Glutamatergic neuron (in vitro differentiated cells): ENCODE measurements at places on chromosomes 1 and 21. TPM values are rescaled to one million over a fixed set of nuclear protein-coding genes. Genes with fewer than 3 reads are reported as not detected.

Gene NRIP1
- 51.5 TPM for total RNA-seq

Gene ATP1A4
- not detected for total RNA-seq

Gene SPATA21
- total RNA-seq: not detected

Gene CERS2
- 94.2 TPM for total RNA-seq

Gene RCC1
- total RNA-seq: 12.3 TPM

Gene RAD54L
- total RNA-seq: 4.6 TPM

- H3K27me3 ChIP-seq: no peaks in the 10 kb centered on the region
- no peaks in the 10 kb centered on the region for H3K36me3 ChIP-seq
- no peak overlapping the region for H3K27ac ChIP-seq
- no peaks in the 10 kb centered on the region for H3K4me1 ChIP-seq
These were observed 224.0 kb upstream of the SNX7 start for GRCh38 chr1:98437540-98437939.

GRCh38 chr1:226545836-226546596 lies 2.5 kb upstream of the STUM start:
- peaks cover 8% of the 10 kb centered on the region for H3K27me3 ChIP-seq
- no peaks in the 10 kb centered on the region for H3K36me3 ChIP-seq
- no peak for DNase-seq
- H3K4me3 ChIP-seq: no peak overlapping the region

- H3K4me1 ChIP-seq: peaks cover 22% of the 10 kb centered on the region
- H3K27ac ChIP-seq: peak within 1 kb of the TSS; percentile 72
- peaks cover 7% of the 10 kb centered on the region for H3K27me3 ChIP-seq
- H3K36me3 ChIP-seq: no peaks in the 10 kb centered on the region
- peak; percentile 96 for DNase-seq
- peak within 1 kb of the TSS; percentile 93 for H3K4me3 ChIP-seq
These were observed at the start of gene CENPS for GRCh38 chr1:10430216-10431069. Gene CENPS (plus strand): TSS chr1:10430433. CDS start chr1:10430518, 85 bp downstream.

DNA sequence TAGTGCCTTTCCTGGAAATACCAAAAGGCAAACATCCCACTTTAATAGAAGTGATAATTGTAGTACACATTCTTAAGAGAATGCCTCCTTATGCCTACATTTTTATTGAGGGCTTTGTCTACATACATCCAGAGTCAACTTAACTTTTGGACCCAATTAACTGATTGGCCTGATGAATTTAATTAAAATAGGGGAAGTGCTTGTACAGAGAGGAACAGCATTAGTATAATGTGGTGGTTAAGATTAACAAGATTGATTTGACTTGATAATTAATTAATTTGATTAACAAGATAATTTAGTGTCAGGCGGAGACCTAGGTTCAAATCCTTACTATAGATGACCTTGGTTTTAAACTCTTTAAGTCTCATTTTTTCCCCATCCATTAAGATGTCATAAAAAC lies 111.4 kb downstream of the NFIA start:
- peaks cover 9% of the 10 kb centered on the region for H3K27me3 ChIP-seq
- peaks cover 39% of the 10 kb centered on the region for H3K4me1 ChIP-seq
- no peak overlapping the region for H3K4me3 ChIP-seq
- H3K36me3 ChIP-seq: peaks cover 3% of the 10 kb centered on the region

DNA sequence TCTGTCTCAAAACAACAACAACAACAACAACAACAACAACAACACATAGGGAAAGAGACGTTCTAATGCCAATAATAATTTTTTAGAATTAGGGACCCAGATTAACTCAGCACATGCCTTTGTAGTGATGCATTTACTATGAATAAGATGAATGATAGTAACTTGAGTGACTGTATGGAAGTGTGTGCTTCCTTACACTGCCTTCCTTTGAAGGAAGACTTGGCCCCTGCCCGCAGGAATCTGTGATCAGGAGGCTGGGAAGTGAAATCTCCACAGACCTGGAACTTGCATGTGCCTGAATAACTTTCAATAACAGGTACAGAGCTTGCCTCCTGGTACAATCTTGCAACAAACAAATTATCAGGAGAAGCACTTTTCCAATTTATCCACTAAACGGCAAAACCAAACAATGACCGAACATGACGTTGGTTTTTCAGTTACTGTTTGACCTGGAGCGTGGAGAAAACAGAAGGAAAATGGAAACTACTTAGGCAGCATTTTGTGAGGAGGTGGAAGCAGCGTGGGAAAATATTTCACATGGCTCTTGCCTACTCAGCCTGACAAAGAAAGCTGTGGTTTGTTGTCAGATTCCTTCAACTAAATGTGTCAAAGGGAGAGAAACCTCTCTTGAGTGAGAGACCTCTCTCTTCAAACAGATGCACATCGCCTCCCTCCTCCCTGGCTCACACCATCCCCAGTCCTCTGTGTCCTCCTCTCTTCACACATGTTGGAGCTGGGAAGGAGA lies 10.1 kb upstream of the ABCA4 start:
- DNase-seq: no peak
- peaks cover 7% of the 10 kb centered on the region for H3K36me3 ChIP-seq
- H3K27ac ChIP-seq: no peak overlapping the region
- H3K27me3 ChIP-seq: no peaks in the 10 kb centered on the region
- no peak overlapping the region for H3K4me3 ChIP-seq

- H3K4me3 ChIP-seq: no peak overlapping the region
- no peak overlapping the region for H3K27ac ChIP-seq
- peaks cover 5% of the 10 kb centered on the region for H3K4me1 ChIP-seq
- no peaks in the 10 kb centered on the region for H3K36me3 ChIP-seq
These were observed 71.0 kb upstream of the CYP2J2 start for GRCh38 chr1:59997479-59998115.

DNA sequence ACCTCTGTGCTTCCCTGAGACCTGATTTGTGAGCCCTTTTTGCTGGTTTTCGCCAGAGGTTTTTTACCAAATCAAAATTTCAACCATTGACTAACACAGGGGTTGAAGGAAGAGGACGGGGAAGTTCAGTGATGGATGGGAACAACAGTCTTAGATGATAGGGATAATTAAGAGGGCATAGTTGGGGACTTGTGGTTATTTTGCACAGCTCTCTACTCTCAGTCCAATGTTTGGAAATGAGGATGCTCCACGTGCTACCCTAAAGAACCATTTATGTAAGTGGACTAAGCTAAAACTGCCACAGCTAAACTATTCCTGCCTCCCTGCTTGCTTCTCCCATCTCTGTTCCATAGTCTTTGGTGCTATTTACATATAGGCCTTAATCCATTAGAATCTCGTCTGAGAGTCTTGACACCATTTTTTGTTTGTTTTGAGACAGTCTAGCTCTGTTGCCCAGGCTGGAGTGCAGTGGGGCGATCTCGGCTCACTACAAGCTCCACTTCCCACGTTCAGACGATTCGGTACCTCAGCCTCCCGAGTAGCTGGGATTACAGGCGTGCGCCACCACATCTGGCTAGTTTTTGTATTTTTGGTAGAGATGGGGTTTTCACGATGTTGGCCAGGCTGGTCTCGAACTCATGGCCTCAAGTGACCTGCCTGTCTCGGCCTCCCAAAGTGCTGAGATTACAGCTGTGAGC lies 684 bp upstream of the MCL1 start:
- peak overlapping the region; percentile 96 for H3K4me3 ChIP-seq
- DNase-seq: no peak
- H3K27me3 ChIP-seq: peaks cover 8% of the 10 kb centered on the region
- H3K36me3 ChIP-seq: peaks cover 6% of the 10 kb centered on the region

DNA sequence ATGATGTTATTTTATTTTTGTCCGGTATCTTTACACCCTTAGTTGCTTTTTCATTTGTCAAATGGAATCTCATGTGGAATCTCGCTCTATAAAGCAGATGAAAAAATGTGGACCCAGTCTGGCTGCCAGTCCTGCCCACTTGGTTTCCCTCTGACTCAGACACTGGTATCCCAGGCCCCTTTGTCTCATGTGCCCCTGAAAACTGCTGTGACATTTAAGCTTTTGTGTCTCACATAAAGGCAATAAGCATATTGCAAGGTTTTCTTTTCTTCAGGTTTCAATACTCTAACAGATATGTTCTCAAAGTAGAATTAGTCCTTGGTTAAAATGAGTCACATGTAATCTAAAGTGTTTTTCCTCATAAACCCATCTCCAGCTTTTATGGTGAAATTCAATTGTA lies 183.3 kb downstream of the ST6GALNAC3 start:
- H3K27ac ChIP-seq: no peak overlapping the region
- no peaks in the 10 kb centered on the region for H3K36me3 ChIP-seq
- peaks cover 11% of the 10 kb centered on the region for H3K4me1 ChIP-seq
- no peak overlapping the region for H3K4me3 ChIP-seq
- H3K27me3 ChIP-seq: no peaks in the 10 kb centered on the region

GRCh38 chr1:28577052-28577678 lies 14.9 kb upstream of the RAB42 start:
- no peak overlapping the region for H3K4me3 ChIP-seq
- H3K36me3 ChIP-seq: no peaks in the 10 kb centered on the region
- no peak overlapping the region for H3K27ac ChIP-seq
- no peak for DNase-seq
- peaks cover 2% of the 10 kb centered on the region for H3K27me3 ChIP-seq

DNA sequence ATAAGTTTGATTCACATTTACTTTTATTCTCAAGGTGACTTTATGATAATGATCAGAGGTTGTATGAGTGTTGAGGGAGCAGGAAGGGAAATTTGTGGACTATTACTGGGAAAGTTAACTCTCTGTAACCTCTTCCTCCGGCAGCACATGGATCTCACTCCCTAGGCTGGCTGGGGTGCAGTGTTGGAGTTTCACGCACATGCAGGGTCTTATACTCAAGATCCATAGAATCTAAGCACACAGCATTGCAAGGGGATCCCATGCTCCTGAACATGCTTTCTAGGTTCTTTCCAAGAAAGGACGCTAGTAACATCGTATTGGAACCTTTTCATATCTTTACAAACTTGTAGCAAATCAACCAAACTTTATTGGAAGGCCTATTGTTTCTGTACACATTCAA lies 757.6 kb upstream of the TPTE start:
- H3K27me3 ChIP-seq: no peaks in the 10 kb centered on the region
- H3K4me3 ChIP-seq: no peak overlapping the region
- H3K27ac ChIP-seq: no peak overlapping the region
- H3K36me3 ChIP-seq: no peaks in the 10 kb centered on the region

DNA sequence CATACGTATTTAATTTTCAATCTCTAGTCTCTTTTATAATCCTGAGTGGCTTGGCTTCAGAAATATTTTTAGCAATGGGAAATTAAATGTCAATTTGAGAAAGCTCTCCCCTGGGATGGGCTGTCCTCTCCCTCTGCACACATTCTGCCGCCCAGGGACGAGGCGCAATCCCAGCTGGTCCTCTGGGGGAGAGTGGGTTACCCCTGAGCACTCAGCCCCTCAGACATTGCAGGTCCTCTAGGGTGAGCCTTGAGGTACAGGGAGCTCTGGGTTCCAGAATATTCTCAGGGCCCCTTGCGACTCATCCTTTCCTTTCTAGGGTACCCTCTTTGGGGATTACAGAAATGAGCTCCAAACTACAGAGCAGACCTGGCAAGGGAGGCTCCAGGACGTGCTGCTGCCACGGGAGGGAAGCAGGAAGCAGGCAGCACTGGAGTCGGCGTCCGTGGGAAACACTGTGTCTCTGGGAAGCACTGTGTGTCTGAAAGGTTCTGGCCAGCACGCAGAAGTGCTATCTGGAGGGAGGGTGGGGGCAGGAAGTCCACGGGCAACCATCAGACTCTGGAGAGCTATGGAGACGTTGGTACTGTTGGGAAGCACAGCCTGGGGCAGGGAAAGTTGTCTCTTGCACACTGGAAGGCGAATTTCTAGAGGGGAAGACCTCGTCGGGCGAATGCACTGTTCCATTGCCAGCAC lies 343.3 kb upstream of the VAMP3 start:
- H3K4me1 ChIP-seq: peaks cover 1% of the 10 kb centered on the region
- DNase-seq: no peak
- H3K4me3 ChIP-seq: no peak overlapping the region
- H3K27me3 ChIP-seq: peaks cover 2% of the 10 kb centered on the region
- H3K27ac ChIP-seq: no peak overlapping the region

- H3K27ac ChIP-seq: no peak overlapping the region
- H3K4me3 ChIP-seq: peak overlapping the region; percentile 85
- no peaks in the 10 kb centered on the region for H3K36me3 ChIP-seq
- H3K27me3 ChIP-seq: peaks cover 28% of the 10 kb centered on the region
- H3K4me1 ChIP-seq: peaks cover 17% of the 10 kb centered on the region
These were observed 12.6 kb upstream of the BARHL2 start for GRCh38 chr1:90729504-90730242.

- H3K4me3 ChIP-seq: no peak overlapping the region
- no peaks in the 10 kb centered on the region for H3K36me3 ChIP-seq
- no peak overlapping the region for H3K27ac ChIP-seq
These were observed 1329.5 kb upstream of the B3GALT2 start for GRCh38 chr1:194515916-194516315.

DNA sequence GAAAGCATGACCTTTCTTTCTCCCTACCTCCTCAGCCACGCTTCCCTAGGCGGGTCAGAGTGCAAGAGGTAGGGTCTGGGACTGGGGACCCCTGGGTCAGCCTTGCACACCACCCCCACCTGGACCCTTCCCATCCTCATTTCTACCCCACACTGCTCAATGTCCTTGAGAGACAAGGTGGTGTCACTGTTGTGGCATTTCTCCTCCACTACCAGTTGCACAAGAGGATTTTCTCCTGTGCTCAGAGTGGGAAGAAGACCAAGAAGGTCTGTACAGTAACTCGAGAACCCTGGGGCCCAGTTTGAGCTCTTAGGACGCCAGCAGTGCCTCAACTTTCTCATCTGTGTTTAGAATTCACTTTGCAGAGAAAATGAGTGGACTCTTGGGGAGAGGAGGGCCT lies 49.4 kb upstream of the CD34 start:
- H3K27me3 ChIP-seq: peaks cover 4% of the 10 kb centered on the region
- H3K4me1 ChIP-seq: peaks cover 5% of the 10 kb centered on the region
- no peak overlapping the region for H3K27ac ChIP-seq
- no peak for DNase-seq

GRCh38 chr21:16534408-16535101 lies 804.8 kb downstream of the USP25 start:
- H3K27ac ChIP-seq: peak overlapping the region; percentile 29
- peaks cover 25% of the 10 kb centered on the region for H3K4me1 ChIP-seq
- H3K36me3 ChIP-seq: peaks cover 9% of the 10 kb centered on the region
- H3K27me3 ChIP-seq: no peaks in the 10 kb centered on the region
- no peak overlapping the region for H3K4me3 ChIP-seq

DNA sequence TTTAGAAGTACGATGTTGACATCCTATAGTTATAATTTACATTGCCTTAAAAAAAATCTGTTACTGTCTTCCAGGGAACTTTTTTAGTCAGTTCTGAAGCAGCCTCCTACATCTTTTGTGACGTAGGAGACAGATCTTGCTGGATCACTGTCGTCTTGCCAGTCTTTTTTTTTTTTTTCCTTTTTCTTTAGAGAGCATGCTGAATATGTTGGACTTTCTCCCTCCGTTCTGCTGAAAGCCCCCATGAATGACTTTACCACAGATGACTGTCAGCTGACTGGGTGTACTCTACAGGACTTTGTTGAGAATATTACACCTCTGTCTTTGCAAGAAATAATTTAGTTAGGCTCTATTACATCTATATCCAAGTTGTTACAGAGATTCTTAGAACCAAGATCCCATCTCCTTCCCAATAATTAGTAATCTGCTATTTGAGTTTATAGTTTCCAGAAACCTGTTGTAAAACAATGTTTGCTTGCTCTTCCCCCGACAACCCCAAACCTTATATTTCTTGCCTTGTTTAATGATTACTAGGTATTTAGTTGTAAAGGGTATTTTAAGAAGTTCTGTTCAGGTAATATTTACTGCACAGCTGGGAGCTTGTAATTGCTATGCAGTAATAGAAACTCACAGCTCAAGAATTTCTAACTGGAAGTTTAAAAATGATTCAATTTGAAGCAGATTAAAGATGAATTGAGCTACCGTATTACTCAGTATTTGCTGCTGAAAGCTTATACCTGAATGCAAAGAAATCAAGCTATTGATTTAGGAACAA lies 61.8 kb downstream of the RASAL2 start:
- no peak overlapping the region for H3K4me3 ChIP-seq
- DNase-seq: no peak
- H3K4me1 ChIP-seq: no peaks in the 10 kb centered on the region
